ENCODE measurements at places on chromosomes 12 and 14.

DNA sequence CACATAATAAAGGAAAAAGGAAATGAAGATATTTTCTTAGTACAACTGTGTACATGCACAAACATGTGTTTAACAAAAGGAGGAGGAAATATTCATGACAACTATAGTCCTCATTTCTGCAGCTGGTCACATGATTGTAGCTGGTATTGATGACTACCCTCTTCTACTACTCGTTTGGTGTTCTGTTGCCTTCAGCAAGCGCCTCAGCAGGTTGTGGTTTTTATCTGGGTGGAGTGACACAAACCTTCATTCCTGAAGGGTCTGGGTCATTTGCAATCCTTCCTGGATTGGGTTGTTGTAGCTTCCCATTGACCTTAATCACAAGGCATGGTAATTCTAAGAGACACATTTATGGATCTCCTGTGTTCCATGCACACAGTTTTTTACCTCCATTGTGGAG lies 1009.9 kb upstream of the USP15 start:
- DNase-seq, result no peak

GRCh38 chr14:22105006-22105623 lies 431.5 kb upstream of the OR4E1 start:
- no peak for DNase-seq

GRCh38 chr12:112131686-112132085 lies 6.3 kb downstream of the TRAFD1 start:
- DNase-seq, result no peak

GRCh38 chr14:101442451-101442850 lies 118.8 kb upstream of the DIO3 start:
- no peak for DNase-seq

DNA sequence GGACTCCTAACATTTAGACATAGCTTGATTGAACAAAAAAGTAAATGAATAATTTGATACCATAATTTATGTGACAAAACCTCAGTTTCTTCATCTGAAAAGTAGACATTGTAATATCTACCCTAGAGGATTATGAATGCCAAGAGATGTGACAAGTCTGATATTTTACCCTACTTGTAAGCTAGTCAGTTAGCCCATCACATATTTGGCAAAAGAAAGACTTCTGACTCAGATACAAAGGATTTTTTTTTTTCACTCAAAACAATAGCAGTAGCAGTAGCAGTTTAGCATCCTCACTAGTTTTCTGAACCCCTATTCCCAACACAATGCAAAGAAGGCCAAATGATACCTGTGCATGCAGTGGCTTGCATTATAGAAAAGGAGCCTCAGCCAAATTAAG lies 377.3 kb upstream of the E2F7 start:
- no peak for DNase-seq

GRCh38 chr14:41297576-41298327 lies 308.9 kb upstream of the LRFN5 start:
- no peak for DNase-seq

- DNase-seq, result no peak
Observed at GRCh38 chr12:112524676-112525425, 106.1 kb downstream of the PTPN11 start.

DNA sequence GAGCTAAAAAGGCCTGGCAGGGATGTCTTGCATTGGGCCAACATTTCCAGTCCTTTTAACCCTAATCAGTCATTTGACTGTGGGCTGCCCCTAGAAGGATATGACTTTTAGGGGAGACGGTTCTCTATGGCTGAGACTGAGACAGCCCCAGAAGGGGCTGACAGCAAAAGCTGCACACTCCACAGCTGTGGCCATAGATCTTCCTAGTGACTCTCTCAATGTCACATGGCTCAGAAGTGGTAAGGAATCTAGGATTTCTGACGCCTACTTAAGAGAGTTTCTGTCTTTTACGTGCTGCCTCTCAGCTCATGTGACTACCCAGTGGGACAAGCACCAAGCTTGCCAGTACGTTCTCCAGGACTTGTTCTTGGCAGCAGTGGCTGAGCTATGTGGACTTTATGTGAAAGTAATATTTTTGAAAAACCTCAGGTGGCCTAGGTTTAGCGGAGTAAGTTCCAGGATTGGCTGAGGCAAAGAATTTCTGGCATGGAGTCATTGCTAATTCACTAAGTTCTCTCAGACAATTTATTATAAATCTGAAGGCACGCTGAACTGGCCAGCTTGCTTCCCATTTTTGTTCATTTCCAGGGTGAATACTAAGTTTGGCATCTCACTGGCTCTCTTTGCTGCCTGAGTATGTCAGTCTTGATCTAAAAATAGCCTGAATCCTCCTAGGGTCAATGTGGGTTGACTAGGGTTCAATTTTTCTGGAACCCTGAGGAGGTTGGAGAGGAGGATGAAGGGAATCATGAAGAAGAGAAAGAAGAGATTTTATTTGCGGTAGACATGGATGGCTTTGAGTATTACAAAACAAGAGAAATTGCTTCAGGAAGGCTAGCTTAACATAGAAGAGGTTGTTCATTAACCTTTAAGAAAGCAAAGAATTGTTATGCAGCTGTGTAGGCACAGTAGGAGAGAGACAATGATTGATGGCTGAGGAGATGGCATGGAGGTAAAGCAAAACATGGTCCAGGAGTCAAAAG lies 271.8 kb downstream of the AEBP2 start:
- peak; percentile 60 for DNase-seq

DNA sequence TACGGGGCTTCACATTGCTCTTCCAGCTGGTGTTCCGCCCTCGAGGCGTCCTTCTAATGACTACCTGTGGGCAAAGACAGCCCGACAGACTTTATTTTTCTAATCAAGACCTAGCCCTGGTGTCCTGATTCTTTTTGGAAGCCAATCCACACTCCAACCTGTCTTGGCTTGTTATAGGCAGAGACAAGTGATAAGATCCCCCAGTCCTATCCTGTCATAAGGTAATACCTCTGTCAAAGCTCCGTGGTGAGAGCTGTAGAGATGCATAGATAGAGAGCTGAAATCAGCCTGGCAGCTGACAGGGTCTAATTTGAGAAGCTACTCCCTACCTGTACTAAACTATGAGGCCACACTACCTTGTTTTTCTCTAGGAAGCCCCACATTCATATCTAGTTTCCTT lies 11.5 kb upstream of the WNK1 start:
- DNase-seq, result no peak

DNA sequence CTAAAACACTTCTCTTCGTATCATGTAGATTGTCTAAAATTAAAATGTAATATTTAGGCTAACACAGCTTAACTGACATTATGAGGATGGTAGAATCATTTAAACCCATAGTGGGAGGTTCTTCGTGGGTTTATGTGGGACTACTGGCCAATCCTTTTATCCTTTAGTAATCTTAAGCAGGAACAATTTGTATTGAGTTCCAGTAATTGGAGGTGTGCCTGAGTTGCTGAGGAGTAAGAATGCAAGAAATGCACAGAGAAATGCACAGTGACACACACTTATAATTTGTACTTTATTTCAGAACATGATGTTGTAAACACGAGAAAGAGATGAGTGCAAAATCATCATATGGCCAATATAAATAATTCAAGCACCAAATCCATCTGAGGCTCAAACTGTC lies 22.3 kb downstream of the OTOGL start:
- DNase-seq, result no peak

DNA sequence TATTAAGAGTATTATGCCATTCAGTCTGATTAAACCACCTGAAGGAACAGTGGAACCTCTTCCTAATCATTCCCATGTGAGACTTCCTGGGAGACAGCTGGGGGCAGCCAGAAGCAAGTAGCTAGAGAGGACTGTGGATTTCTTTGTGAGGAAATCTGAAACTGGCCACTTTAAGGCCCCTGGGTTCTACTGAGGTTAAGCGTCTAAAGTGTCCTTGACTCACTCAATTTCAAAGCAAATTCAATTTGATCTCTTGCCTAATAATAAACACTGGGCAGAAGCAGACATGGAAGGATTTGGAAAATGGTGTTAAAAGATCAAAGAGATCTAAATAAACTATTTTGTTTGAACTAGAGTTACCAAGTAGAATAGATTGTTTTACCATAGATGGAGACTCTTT lies 909.9 kb downstream of the NRXN3 start:
- DNase-seq, result no peak

DNA sequence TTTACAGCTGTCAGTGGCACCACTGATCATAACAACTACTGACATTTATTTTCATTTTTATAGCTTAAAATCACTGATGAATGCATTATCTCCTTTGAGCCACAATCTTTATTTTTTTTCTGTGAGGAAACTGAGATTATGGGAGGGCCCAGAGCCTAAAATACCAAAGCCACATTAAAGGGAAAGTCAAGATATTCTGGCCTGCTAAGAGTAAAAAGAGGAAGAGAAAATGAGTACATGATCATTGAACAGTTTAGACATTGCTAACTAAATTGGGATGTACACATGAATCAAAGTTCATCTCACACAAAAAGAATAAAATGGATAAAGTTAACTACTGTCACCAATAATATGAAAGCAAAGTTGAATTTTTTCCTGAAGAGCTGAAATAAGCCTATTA lies 170.5 kb upstream of the GARIN2 start:
- DNase-seq, result no peak

- no peak for DNase-seq
Observed at GRCh38 chr14:94127330-94127729, 2.1 kb downstream of the IFI27L2 start.

DNA sequence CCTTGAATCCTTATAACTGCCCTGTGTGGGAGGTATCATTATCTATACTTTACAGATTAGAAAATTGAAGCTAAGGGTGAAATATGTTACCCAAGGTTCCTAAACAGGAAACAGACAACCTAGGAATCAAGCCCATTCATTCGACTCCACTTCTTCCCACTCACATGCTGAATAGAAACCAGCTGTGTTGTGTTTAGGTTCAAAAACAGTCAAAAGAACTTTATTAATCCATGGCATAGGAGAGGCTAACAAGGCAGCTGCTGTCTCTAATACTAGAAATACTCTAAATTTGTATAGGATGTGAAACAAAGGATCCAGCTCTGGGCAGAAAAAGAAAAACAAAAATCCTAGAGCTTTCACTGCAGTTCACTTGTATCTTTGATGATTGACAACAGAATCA lies 9.9 kb downstream of the AMDHD1 start:
- DNase-seq, result no peak

GRCh38 chr14:69505338-69506240 lies 21.1 kb downstream of the PLEKHD1 start:
- DNase-seq, result no peak

GRCh38 chr14:96806836-96807235 lies 9.7 kb downstream of the VRK1 start:
- no peak for DNase-seq

- no peak for DNase-seq
Observed at GRCh38 chr14:45868863-45869262, 615.9 kb upstream of the MIS18BP1 start.

DNA sequence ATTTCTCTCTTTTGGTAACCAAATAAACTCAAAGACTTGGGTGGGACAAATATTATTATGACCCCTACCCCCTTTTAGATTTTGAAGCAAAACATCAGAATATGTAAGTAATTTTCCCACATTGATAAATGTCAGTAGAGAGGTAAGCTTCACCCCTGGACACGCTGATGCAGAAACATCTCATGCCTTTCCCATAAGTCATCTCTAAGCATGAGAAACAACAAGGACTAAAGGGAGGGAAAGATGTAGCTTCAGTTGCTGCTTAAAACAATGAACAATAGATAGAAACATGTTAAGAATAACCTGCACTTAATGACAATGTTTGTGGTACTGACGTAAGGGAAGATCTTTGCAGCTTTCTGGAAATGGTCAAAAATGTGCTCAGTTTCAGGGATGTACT lies 56.3 kb upstream of the SLC8A3 start:
- no peak for DNase-seq

GRCh38 chr12:48988030-48988649 lies 10.0 kb downstream of the WNT1 start:
- DNase-seq, result no peak

DNA sequence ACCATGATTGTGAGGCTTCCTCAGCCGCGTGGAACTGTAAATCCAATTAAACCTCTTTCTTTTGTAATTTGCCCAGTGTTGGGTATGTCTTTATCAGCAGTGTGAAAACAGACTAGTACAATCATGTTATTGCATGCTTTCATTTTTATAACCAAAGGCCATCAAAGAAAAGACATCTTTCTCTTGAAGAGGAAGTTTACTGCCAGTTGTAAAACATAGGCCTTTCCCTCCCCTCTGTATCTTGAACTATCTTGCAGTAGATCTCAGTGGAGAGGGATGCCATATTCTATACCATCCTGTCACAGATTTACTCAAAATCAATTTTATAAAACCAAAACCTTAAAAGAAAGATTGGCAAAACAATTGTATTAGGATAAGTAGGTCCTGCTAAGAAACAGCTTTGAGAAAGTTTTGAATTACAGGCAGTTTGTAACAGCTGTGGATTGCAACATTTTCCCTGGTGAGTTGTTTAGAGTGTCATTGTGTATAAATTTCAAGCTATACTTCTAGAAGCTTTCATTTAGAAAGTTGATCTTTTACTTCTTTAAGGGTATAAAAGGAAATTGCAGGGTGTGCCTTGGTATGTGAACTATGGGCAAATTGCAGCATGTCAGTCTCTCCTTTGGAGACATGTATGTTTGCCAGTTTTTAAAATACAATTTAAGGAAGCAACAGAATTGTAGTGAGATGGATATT lies 128.0 kb downstream of the ATP23 start:
- DNase-seq, result no peak

- peak; percentile 32 for DNase-seq
Observed at GRCh38 chr14:94816113-94816512, 46.2 kb upstream of the GSC start.

- DNase-seq, result no peak
Observed at GRCh38 chr12:28586481-28586880, 396.2 kb downstream of the CCDC91 start.

DNA sequence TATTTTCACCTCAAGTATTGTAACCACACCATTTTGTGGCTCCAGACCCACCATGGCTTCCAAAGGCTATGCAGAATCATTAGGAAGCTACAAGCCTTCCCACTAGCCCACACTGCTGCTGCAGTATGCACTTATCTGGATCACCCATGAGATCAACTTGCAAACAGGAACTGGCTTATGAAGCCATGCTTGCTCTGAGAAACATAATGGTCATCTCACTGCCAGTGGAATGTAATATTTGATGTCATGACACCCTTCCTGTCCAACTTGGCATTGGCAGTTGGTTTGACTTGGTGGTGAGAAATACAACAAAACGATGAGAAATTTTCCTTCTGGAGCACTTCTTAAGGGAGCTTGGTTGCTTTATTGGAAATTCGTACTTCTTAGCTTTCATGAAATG lies 69.3 kb upstream of the FRMD6 start:
- no peak for DNase-seq

Measured in right forelimb (tissue), 1 donor.